Natural killer cell (primary cell): ENCODE measurements at places on chromosomes 13 and 19. TPM values are rescaled to one million over a fixed set of nuclear protein-coding genes. Genes with fewer than 3 reads are reported as not detected.

Gene TMEM59L
- total RNA-seq, result not detected

GRCh38 chr19:2041683-2042484 is 9.2 kb downstream of the MKNK2 start:
- H3K36me3 ChIP-seq, result peaks cover 69% of the 10 kb centered on the region
- H3K4me3 ChIP-seq, result peak overlapping the region; percentile 26
- peak overlapping the region; percentile 97 for H3K27ac ChIP-seq
- peaks cover 59% of the 10 kb centered on the region for H3K4me1 ChIP-seq
- H3K27me3 ChIP-seq, result no peaks in the 10 kb centered on the region
- DNase-seq, result peak; percentile 99

DNA sequence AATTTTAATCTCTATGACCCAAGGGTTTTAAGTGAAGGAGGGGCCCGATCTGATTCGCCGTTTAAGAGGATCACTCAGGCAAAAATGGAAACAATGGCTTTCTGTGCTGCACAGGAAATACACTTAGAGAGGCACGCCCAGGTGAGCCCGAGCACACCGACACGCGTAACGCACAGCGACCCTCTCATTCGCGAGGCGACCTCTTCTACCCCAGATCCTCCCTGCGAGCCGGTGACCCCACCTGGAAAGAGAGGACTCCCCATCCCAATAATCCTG is 216 bp downstream of the SH2D3A start:
- H3K27me3 ChIP-seq, result no peaks in the 10 kb centered on the region
- H3K27ac ChIP-seq, result peak overlapping the region; percentile 96
- DNase-seq, result no peak
- H3K36me3 ChIP-seq, result no peaks in the 10 kb centered on the region
- H3K4me1 ChIP-seq, result peaks cover 38% of the 10 kb centered on the region

- H3K4me3 ChIP-seq, result peak overlapping the region; percentile 71
- peak overlapping the region; percentile 80 for H3K27ac ChIP-seq
- H3K36me3 ChIP-seq, result peaks cover 39% of the 10 kb centered on the region
- peaks cover 52% of the 10 kb centered on the region for H3K4me1 ChIP-seq
- H3K27me3 ChIP-seq, result no peaks in the 10 kb centered on the region
- peak; percentile 54 for DNase-seq
These were observed 639 bp downstream of the LENG1 start for GRCh38 chr19:54158812-54159351.

Gene CDX2
- not detected for total RNA-seq

DNA sequence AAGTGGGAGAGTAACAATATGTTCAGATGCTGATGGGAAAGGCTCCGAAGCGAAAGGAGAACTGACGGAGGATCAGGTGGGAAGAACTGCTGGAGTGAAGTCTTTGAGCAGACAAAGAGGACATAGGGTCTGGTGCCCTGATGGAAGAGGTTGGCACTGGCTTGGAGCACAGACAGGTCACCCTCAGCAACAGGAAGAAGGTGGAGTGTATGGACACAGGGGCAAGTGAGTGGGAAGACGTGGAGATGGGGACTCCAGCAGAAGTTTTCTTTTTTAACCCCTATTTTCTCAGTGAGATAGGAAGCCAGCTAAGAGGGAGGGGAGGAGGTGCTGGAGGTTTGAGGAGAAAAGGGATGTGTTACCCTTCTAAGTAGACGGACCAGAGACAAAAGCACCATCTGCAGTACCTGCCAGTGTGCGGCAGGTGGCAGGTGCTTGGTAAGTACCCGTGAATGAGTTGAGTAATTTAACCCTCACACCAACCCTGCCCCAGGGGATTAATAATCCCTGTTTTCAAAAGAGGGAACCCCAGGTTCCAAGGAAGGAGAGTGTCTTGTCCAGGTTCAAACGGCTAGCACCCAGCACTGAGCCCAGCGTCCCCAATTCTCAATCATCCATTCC is 11.2 kb downstream of the HAS1 start:
- H3K36me3 ChIP-seq, result no peaks in the 10 kb centered on the region
- DNase-seq, result no peak
- no peak overlapping the region for H3K27ac ChIP-seq
- no peaks in the 10 kb centered on the region for H3K4me1 ChIP-seq
- H3K27me3 ChIP-seq, result no peaks in the 10 kb centered on the region

Gene CD22
- 4.3 TPM for total RNA-seq

Gene TNFSF9
- total RNA-seq, result 6.0 TPM

Gene GPR180
- total RNA-seq, result 2.9 TPM

- no peaks in the 10 kb centered on the region for H3K36me3 ChIP-seq
- H3K27me3 ChIP-seq, result no peaks in the 10 kb centered on the region
- peaks cover 23% of the 10 kb centered on the region for H3K4me1 ChIP-seq
These were observed 1.5 kb downstream of the EPSTI1 start for GRCh38 chr13:42990291-42991232.

DNA sequence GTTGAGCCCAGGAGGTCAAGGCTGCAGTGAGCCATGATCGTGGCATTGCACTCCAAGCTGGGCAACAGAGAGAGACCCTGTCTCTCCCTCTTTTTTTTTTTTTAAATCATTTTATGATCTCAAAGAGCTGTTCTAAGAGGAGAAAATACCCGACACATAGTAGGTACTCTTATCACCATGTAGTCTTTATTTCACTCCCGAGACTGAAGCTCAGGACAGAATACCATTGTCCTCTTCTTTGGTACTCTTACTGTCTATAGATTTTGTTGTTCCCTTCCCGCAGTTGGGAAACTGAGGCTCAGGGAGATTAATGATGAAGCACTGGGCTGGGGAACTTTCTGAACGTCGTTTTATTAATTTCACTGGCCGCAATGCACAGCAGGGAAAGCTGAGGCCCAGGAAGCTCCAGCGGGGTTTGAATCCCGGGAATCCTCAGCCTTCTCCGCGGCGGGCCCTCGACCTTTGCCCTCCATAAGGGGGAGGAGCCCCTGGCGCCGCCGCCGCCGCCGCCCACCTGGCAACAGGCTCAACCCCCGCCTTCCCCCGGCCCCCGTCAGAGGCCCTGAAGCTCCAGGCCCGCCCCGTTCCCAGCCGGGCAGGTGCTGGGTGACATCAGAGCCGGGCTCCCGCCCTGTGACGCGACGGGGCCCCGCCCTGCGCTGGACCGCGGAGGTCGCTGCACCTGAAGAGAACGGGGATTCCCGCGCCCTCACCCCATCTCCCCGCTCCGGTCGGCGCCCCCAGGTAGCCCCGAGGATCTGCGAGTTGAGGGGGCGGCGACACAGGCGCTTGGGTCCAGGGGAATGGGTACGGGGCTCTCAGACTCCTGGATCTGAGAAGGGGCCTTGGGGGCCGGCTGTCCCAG is 1.6 kb downstream of the MYH14 start:
- H3K36me3 ChIP-seq, result no peaks in the 10 kb centered on the region
- H3K27me3 ChIP-seq, result peaks cover 16% of the 10 kb centered on the region

DNA sequence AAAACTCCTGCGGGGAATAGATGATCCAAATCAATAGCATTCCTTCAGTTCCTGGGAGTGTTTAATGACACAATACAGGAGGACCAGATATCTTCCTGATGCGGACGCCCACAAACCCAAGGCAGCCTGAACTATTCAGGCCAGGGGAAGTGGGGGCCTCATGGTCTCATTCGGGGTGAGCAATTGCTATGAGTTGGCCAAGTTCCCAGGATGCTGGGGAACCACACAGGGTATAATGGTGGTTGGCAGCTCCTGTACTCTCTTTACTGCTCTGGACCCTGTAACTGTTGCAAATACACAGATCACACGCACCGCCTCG is 401.2 kb downstream of the IRS2 start:
- no peak for DNase-seq
- H3K27me3 ChIP-seq, result no peaks in the 10 kb centered on the region
- H3K4me3 ChIP-seq, result no peak overlapping the region
- no peaks in the 10 kb centered on the region for H3K36me3 ChIP-seq
- no peak overlapping the region for H3K27ac ChIP-seq

Gene PINLYP
- total RNA-seq, result 2.4 TPM

DNA sequence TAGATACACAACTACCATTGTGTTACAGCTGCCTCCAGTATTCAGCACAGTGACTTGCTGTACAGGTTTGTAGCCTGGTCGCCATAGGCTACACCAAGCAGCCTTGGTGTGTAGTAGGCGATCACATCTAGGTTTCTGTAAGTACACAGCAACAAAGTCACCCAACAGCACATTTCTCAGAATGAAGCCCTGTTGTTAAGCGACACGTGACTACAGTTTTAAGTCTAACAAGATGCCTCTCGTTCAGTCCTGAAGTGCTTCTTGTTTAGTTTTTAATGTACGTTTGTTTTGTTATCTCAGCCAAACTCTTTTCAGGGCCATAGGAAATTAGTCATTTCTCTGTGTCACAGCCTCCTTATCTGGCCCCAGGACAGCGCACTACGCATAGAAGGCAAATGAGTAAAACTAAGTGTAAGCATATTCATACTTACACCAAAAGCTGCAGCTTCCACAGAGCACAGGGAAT is 50.0 kb upstream of the GPR183 start:
- no peaks in the 10 kb centered on the region for H3K27me3 ChIP-seq
- no peak overlapping the region for H3K4me3 ChIP-seq
- DNase-seq, result peak; percentile 68
- peaks cover 86% of the 10 kb centered on the region for H3K4me1 ChIP-seq
- peak overlapping the region; percentile 99 for H3K27ac ChIP-seq

- peaks cover 13% of the 10 kb centered on the region for H3K4me1 ChIP-seq
- peaks cover 2% of the 10 kb centered on the region for H3K36me3 ChIP-seq
- H3K27ac ChIP-seq, result no peak overlapping the region
- H3K27me3 ChIP-seq, result no peaks in the 10 kb centered on the region
- H3K4me3 ChIP-seq, result no peak overlapping the region
- no peak for DNase-seq
These were observed 118.5 kb downstream of the ABCC4 start for GRCh38 chr13:95182570-95183265.

DNA sequence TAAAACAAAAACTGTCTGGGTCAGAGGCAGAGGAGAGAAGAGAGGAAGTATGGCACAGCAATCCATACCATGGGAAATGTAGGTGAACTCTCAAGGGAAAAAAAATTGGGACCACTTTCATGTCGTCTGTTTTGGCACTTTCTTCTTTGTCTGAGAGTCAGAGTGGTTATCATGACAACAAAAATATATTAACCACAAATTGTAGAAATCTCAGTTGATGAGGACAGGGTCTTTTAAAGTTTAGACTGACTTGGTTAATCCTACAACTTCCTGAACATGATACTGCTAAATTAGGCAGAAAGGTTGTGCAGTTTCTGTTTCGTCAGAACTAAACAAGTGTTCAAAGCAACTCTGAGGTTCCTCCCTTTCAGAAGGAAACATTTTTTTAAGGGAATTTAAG is 15.2 kb downstream of the KLF5 start:
- no peaks in the 10 kb centered on the region for H3K36me3 ChIP-seq
- H3K27me3 ChIP-seq, result no peaks in the 10 kb centered on the region
- DNase-seq, result no peak
- no peaks in the 10 kb centered on the region for H3K4me1 ChIP-seq
- H3K4me3 ChIP-seq, result no peak overlapping the region

- H3K4me3 ChIP-seq, result no peak overlapping the region
- no peaks in the 10 kb centered on the region for H3K4me1 ChIP-seq
- H3K27ac ChIP-seq, result peak overlapping the region; percentile 49
These were observed 236.0 kb downstream of the PCDH9 start for GRCh38 chr13:66994097-66994496.

Gene ACTL9
- total RNA-seq, result not detected

- H3K4me3 ChIP-seq, result no peak overlapping the region
- H3K36me3 ChIP-seq, result no peaks in the 10 kb centered on the region
- H3K27ac ChIP-seq, result no peak overlapping the region
- no peaks in the 10 kb centered on the region for H3K4me1 ChIP-seq
- DNase-seq, result no peak
- H3K27me3 ChIP-seq, result no peaks in the 10 kb centered on the region
These were observed 216.2 kb downstream of the MAB21L1 start for GRCh38 chr13:35260316-35260715.

Gene CEACAM19
- 2.7 TPM for total RNA-seq

- H3K4me1 ChIP-seq, result no peaks in the 10 kb centered on the region
- H3K27ac ChIP-seq, result no peak overlapping the region
- H3K36me3 ChIP-seq, result peaks cover 1% of the 10 kb centered on the region
These were observed 36.5 kb downstream of the OPA3 start for GRCh38 chr19:45547965-45548609.

DNA sequence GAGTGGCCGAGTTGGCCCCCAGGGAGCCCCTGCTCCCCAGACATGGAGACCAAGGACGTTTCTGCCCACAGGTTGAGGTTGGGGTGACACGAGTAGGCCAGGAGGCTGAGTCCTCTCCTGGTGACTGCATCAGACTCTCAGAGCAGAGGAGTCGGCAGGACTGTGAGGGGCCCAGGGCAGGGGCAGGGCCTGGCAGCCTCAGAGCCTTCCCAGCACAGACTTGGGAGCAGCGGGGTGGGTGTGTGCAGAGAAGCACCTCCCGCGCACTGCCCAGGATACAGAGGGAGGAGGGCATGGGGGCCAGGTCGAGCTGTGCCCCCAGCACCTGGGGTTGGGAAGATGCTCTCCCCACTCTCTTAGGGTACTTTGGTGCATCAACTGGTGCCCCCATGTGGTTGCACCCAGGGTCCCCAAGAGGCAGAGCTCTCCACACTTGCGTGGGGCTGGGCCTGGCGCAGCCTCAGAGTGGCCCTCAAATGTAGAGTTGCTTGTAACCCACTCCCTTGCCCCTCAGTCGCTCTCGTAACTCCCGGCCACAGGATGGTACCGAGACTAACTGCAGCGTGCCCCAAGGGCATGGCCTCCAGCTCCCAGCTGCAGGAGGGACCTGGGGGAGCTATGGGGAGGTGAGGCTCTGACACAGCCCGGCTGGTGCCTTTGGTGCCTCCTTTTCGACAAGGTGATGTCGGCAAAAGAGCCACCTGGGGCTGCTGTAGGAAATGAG is 15.9 kb downstream of the TSSK6 start:
- no peak for DNase-seq
- peaks cover 12% of the 10 kb centered on the region for H3K4me1 ChIP-seq
- H3K36me3 ChIP-seq, result peaks cover 92% of the 10 kb centered on the region
- H3K27ac ChIP-seq, result no peak overlapping the region
- no peaks in the 10 kb centered on the region for H3K27me3 ChIP-seq
- no peak overlapping the region for H3K4me3 ChIP-seq

- no peak overlapping the region for H3K4me3 ChIP-seq
- no peaks in the 10 kb centered on the region for H3K36me3 ChIP-seq
- no peak overlapping the region for H3K27ac ChIP-seq
- H3K27me3 ChIP-seq, result peaks cover 10% of the 10 kb centered on the region
These were observed 22.5 kb upstream of the ZNF845 start for GRCh38 chr19:53311044-53311443.

DNA sequence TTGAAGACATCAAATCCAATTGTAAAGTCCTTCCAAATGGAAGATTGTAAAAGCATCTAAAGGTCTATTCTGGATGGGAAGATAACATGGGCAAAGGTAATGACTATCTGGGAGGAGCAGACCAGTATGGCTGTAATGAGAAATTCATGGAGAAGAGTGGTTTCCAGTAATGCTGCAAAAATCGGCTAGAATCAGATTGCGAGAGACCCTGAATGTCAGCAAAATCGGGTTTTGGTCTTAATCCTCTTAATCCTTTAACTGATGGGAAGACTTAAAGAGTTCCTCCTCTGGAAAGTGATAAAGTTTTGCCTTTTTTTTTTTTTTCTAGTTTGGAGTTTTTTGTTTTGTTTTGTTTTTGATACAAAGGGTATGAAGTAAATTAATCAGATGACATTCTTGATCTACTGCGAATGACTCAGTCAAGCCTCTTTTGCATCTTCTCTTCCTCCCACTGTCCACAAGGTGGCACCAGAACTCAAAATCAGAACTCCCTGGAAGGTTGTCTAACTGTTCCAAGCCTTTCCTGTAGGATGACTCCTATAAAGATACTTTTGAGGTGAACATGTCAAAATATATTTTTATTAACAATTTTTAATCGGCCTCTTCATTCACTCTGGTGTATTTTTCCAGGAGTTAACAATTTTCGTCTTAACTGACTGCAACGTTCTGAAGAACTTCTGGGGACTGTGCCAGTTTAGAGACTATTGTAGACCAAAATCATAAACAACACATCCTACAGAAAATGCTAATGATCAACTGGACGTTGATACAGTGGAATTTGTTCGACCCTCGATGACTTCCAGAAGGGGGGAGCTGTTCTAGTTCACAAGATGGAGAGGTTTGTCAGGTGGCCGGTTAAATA is 213.3 kb upstream of the MIR17HG start:
- H3K4me3 ChIP-seq, result no peak overlapping the region
- no peak overlapping the region for H3K27ac ChIP-seq
- no peaks in the 10 kb centered on the region for H3K4me1 ChIP-seq
- no peak for DNase-seq
- H3K27me3 ChIP-seq, result no peaks in the 10 kb centered on the region
